Activated T-cell treated with anti-CD3 and anti-CD28 coated beads, Interleukin-2, amount 50 U/mL, for 1 hour (primary cell): ENCODE measurements at places on chromosomes 2 and 18.

DNA sequence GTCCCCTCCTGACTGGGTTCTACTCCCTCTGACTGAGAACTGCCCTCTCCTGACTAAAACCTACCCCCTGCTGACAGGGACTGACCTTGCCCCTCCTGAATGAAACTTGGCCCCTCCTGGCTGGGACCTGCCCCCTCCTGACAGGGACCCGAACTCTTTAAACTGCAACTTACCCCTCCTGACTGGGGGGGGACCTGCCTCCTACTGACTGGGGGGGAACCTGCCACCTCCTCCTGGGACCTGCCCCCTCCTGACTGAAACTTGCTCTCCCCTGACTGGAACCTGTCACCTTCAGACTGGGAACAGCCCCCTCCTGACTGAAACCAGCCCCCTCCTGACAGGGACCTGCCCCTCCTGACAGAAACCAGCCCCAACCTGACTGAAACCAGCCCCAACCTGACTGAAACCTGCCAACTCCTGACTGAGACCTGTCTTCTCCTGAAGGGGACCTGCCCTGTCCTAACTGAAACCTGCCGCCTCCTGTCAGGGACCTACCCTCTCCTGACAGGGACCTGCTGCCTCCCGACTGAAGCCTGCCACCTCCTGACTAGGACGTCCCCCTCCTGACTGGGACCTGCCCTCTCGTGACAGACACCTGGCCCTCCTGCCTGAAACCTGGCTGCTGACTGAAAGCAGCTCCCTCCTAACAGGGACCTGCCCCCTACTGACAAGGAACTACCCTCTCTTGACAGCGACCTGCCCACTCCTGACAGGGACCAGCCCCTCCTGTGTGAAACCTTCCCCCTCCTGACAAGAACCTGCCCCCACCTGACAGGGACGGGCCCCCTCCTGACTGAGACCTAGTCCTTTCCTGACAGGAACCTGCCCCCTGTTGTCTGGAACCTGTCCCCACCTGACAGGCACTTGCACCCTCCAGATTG lies 87.1 kb downstream of the PXDN start:
- no peak for DNase-seq

DNA sequence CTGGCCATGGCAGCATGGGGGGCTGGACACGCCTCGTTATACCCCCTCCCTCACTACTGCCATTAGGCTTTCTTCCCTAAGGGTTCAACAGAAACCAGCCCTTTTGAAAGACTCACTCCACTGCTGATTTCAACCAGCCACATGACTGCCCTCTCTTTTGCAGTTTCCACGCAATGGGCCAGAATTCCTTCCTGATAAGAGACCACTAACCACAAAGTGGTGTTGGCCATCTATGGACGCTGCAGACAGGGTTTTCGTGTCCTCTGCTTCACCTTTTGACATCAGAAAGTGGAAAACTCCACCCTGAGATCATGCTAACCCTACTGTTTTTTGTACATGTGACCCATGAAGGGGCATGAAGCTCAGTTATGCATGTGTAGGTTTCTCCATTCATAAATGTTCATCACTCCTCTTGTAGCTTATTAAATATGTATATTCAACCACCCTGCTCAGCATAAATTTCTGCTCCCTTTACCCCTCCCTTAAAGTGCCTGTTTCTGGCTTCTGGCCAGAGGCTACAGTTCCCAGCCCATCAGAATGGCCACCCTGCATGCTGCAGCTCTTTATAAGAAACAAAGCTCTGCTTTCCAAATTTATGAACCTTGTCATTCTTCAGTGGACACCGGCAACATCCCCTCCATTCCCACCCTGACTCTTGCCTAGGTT lies 106.6 kb upstream of the MSH6 start:
- no peak for DNase-seq

DNA sequence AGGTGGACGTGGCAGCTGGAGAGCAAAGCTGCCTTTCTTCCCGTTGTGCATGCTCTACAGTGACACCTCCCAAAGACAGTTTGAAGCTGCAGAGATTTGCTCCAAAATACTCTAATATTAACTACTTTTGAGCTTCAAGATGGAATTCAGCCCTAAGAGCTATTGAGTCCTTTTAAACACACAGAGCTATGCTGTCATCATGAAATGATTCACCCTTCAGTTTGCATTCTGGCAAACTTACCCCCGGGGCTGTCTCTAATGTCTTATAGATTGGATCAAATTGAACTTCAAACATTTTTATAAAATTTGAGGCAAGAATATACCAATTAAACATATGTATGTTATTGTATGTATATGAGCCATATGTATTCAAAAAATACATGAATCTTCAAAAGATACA lies 110.7 kb upstream of the EFEMP1 start:
- DNase-seq = no peak

DNA sequence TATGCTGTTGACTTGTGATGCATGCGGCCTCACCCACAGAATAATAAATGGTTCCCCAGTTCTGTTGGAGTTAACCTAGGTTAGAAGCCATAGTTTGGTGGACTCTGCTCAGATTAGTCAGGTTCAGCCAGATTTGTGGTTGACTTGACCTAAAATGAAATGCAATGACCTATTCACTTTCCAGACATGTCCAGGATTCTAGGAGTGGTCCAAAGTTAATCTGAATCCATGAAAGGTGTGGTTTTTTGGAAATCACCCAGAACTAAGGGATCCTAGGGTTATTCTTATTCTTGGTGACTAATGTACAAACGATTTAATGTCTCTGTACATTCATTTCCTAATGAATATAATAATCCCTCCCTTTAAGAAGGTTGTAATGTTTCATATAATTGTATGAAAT lies 88.9 kb upstream of the RBBP8 start:
- no peak for DNase-seq

DNA sequence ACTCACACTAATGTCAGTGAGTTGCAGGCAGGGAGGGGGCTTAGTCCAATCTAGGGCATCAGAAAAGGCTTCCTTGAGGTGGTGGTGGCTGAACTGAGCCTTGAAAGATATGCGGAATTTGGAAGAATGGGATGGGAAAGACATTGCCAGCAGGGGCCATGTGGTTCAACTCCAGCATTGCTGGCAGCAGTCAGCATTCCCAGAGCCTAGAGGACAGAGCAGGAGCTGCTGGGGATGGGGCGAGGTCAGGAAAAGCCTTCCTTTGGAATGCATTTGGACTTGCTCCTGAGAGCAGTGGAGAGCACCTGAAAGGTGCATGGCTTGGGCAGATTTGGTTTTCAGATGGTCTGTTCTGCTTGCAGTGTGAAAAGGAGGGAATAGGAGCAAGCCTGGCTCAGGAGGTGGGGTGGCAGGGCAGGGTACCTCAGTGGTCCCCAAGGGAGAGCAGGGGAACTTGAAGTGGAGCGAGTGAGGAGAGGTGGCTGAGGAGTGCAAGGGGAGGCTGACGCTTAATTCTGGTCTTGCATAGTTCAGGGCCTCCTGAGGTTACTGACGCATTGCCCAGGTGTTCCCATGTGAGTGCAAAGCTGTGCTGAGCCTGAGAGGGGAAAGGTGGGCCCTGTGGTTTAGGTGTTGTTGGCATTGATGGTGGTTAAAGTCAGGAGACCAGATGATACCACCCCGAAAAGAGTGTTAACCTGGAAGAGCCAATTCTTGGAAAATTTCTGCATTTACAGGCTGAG lies 112.1 kb upstream of the MGAT5 start:
- no peak for DNase-seq

DNA sequence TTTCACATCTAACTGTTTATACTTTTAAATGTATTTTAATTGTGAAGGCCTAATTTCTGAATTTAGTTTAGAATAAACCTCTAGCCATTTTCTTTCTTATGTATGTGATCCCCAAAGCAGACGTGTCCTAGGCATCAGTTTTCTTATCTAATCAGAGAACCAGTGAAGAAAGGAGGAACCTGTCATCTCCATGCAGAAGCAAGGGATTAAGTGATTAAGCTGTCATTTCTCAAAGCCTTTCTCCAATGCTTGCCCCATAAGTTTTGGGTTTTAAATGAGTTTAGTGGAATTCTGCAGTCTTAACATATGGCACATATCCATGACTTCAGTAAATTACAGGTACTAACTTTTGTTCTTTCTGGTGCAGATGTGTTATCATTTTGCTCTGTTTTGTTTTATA lies 190.4 kb downstream of the PLCL1 start:
- no peak for DNase-seq

GRCh38 chr2:14297906-14298305 lies 334.6 kb upstream of the LRATD1 start:
- DNase-seq = no peak

DNA sequence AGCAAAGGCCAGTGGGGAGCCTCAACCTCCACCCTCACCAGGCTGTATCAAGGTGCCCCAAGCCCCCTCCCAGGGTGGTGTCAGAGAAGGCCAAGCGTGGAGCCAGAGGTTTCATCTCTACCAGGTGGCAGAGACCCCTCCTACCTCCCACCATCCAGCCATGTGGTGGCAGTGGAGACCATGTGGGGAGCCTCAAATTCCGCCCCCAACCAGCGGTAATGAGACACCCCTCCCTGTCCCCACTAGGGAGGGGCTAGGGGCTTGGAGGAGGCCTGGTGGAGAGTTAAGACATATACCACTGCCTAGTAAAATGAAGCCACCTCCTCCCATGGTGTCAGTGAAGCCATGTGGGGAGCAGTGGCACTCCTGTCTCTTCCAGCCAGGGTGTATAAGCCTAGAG lies 24.4 kb upstream of the YPEL5 start:
- no peak for DNase-seq

GRCh38 chr2:74951211-74951754 lies 7.2 kb upstream of the POLE4 start:
- no peak for DNase-seq

DNA sequence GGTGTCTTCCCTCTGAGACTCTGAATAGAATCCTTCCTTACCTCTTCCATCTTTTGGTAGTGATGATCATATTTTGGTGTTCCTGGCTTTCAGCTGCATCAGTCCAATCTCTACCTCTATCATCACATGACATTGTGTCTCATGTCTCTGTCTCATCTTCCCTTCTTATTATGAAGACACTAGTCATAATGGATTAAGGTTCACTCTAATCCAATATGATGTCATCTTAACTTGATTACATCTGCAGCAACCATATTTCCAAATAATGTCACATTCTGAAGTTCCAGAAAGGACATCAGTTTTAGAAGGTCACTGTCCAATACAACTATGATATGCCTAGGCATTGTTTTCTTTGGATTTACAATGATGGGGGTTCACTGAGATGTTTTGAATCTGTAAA lies 31.5 kb downstream of the CMPK2 start:
- DNase-seq = no peak

GRCh38 chr2:171520471-171520870 lies 1.8 kb upstream of the CYBRD1 start:
- DNase-seq = no peak

- DNase-seq = no peak
These were observed 28.9 kb downstream of the NCK2 start for GRCh38 chr2:105773568-105773967.

DNA sequence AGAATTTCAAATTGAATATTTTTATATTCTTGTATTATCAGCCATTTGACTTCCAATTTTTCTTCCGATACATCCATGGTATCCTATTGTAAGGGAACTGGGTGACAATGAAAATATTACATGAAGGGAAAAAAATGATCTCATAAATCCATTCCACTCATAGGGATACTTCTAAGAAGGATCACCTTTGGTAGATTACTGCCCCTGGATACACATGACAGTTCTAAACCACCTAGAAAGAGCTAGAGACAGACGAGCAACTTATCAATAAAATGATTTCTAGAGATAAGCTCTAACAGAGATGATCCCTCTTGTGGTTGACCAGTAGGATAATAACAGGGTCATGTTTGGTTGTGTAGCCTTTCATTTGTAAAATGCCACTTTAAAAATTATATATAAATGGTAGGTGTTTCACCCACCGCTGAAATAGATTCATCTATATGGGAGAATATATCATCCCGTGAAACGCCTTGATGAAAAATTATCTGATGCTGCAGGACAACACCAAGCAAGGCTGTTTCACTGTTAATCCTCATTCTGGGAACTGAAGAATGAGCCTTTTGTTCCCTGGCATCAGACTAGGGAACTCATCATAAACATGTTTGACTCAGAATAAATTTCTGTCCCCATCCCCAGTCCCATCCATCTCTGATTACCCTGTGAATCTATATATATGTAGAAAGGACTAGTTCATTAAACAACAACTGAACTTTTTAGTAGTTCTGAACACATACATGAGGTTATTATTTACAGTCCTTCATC lies 180.0 kb downstream of the TCF4 start:
- DNase-seq = no peak

DNA sequence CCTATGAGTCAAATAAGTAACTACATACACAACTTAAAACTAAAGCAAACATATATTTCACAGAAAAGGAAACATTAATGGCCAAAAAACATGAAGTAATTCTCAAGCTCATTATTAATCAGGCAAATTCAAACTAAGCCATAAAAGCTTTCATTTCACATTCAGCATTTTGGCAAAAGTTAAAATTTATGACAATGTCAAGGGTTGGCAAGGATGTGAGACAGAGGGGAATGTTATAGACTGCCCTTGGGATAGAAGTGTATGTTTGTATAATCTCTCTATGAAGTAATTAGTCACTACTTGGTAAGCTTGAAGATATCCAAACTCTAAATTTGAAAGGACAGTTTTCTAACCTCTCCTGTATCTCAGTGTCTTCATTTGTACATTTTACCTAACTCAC lies 539.4 kb downstream of the RIT2 start:
- no peak for DNase-seq

- DNase-seq = no peak
These were observed 138.8 kb downstream of the WDSUB1 start for GRCh38 chr2:159147690-159148089.

GRCh38 chr2:207093234-207093633 lies 72.5 kb downstream of the KLF7 start:
- no peak for DNase-seq

DNA sequence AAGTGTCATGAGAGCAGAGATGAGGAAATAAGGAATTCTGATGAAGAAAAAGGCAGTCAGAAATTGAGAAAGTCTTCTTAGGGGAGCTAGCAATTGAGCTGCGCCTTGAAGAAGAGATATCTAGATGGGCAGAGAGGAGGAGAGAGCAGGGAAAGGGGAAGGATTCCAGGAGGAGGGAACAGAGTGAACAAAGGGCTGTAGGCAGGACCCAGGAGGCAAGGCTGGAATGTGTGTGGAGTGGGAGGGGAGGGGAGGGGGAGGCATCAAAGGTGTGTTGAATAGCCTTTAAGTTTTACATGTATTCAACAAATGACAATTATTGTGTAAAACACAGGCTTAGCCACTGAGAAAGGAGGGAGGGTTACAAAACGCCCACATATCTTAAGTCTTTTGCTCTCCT lies 164.5 kb downstream of the TDRD15 start:
- DNase-seq = no peak
